ENCODE measurements at places on chromosomes 5 and 9.

GRCh38 chr9:33742051-33742450 lies 53.3 kb upstream of the PRSS3 start:
- no peak for DNase-seq

- DNase-seq: no peak
Observed at GRCh38 chr9:36214571-36214970, 23.9 kb downstream of the CLTA start.

- no peak for DNase-seq
Observed at GRCh38 chr9:90805006-90805996, 3.7 kb downstream of the SYK start.

DNA sequence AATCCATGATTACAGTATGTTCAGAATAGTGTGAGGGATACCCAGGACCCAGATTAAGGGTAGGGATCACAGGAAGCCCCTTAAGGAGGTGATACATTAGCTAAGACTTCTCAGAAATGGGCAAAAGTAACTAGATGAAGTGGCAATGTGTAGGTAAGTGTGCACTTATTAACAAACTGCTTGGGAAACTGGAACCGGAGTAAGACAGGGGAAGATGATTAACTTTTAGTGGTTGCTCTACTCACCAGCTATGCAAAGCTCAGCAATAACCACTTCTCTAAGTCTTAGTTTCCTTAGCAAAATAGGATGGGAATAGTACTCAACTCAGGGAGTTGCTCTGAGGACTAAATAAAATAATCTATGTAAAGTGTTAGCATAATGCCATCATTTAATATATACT lies 182.2 kb downstream of the MCTP1 start:
- no peak for DNase-seq

- no peak for DNase-seq
Observed at GRCh38 chr5:151612689-151613427, 21.7 kb upstream of the FAT2 start.

- no peak for DNase-seq
Observed at GRCh38 chr9:6667633-6668280, 22.2 kb upstream of the GLDC start.

DNA sequence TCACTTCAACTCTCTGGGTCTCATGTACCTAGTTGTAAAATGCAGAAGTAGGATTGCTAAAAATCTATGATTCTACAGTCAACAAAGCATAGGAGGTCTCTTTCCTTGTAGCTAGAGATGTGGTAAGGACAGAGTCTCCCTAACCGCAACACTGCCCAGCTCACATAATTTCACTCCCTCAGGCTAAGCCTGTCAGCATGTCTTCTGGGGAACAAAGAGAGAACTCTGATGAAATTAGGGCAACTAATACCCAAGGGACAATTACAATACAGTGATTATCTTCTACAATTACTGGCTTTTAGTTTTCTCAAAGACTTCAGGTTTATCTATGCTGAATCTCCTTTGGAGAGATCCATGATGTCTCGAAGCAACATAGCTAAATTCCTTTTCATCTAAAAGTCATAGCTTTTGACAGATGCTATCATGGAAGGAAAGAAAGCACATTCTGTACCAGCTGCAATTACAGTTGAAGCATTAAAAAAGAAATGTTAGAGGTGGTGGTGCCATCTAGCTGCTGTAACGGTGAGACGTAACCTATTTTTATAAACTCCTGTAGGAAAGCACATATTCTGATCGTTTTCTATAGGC lies 141.1 kb upstream of the TARS1 start:
- no peak for DNase-seq
